Stimulated activated CD4-positive, alpha-beta T cell treated with anti-CD3 and anti-CD28 coated beads, TNF-alpha, amount 100 ng/mL, for 24 hours (primary cell): ENCODE measurements at places on chromosomes 1 and 21.

GRCh38 chr1:43620956-43621355, 29.0 kb upstream of the KDM4A start:
- DNase-seq, result no peak

DNA sequence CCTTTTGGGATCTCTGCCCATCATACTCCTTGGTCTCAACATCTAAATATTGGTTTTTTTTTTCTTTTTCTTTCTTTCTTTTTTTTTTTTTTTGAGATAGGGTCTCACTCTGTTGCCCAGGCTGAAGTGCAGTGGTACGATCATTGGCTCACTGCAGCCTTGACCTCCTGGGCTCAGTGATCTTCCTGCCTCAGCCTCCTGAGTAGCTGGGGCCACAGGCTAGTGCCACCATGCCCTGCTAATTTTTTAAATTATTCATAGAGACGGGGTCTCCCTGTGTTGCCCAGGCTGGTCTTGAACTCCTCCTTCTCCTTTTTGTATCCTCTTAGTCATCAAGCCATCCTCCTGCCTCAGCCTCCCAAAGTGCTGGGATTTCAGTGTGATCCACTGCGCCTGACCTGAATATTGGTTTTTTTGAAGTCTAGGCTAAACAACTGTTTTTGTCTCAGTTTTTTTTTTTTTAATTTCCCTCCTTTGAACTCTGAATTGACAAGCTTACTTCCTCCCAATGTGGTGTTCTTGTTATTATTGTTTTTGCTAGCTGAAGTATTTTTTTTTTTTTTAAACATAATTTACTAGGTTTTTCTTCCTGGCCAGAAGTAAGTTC, 30.9 kb downstream of the MAPKAPK2 start:
- DNase-seq, result no peak

DNA sequence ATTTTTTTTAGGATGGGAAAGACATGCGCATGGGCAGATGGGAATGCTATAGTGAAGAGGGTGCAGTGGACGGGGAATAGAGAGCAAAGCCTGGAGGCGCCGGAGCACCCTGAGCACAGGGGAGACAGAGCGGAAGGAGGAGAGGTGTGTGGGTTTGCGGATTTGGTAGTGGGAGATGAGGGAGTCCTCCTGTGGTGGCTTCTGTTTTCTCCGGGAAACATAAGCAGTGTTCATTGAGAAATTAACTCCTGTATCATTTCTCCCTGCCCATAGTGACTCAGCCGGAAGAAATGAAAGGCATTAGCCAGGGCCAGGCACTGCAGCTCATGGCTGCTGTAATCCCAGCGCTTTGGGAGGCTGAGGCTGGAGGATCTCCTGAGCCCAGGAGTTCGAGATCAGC, 4.7 kb upstream of the PTPRF start:
- no peak for DNase-seq

GRCh38 chr1:200415789-200416593, 6.2 kb upstream of the ZNF281 start:
- no peak for DNase-seq
